ENCODE measurements at places on chromosomes 3 and 15.

GRCh38 chr15:61025781-61026180 is 203.3 kb downstream of the RORA start:
- DNase-seq = no peak

DNA sequence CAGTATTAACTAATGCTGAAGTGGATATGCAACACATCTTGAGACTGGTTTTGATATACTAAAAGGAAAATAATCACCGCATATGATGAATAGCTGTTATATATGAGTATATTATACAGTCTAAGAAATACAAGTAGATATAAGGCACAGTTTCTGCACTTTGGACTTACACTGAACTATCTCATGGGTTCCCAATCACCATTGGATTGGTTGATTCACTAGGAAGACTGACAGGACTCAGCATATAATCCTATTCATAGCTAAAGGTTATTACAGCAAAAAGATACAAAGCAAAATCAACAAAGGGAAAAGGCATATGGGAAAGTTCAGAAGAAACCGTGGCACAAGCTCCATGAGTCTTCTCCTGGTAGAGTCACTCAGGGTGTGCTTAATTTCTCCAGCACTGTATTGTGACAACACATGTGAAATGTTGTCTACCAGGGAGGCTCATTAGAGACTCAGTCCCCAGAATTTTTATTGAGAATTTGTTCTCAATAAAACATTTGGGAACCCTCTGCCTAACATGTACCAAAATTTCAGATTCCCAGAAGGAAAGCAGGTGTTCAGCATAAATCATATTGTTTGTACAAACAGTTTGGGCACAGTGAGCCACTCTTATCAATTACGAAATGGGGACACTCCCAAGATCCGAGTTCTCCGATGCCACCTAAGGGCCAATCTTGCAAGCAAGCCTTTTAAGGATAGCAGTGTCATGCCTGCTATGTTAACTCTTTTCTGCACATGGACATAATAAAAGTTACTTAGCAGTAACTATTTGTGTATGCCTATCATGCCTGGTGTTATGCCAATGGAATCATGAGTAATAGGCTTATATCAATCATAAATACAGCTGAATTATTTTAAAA is 26.8 kb downstream of the CMC1 start:
- DNase-seq = no peak

DNA sequence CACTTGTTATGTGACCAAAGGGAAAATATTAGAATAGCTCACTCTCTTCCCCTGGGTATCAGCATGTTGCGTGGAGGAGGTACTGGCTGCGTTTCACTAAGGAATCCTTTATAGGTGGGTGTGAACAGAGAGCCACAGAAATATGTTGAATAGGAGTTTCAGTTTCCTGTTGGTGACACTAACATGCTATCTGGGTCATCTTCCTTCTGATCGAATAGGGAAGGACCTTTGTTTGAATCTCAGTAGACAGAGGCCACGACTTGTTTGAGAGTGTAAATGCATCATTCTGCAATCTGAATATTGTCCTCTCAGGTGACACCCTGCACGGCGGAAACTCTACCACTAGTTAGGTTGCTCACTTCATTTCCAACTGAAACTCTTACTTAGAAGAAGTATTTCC is 157.9 kb upstream of the SLC2A2 start:
- no peak for DNase-seq

DNA sequence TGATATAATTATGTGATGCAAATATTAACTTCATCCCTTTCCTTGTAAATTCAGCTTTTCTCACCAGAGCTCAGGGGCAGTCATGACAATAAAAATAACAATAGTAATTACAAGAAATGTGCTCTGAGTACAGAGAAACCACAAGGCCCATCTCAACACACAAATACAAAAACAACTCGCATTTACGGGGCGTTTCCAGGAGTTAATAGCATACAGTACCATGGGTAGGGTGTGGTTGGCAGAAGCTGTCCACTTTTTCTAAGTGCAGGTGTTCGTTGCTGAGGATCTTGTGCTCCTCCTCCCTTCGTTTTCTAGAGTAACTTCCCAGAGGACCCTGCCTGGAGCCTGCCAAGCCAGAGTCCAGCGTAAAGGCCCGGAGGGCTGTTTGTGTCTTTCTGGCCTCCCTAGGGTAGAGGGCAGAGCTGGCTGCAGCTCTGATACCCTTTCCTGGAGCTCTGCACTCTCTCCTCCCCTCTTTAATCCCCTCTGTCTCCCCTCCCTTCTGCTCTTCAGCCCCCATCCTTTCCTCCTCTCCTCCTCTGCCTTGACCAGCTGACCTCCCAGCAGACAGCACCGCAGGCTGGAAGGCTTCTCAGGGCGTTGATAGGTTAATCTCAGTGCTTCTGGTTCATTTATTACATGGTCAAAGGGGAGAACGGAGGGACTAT is 11.4 kb downstream of the SEMA3G start:
- DNase-seq = no peak

DNA sequence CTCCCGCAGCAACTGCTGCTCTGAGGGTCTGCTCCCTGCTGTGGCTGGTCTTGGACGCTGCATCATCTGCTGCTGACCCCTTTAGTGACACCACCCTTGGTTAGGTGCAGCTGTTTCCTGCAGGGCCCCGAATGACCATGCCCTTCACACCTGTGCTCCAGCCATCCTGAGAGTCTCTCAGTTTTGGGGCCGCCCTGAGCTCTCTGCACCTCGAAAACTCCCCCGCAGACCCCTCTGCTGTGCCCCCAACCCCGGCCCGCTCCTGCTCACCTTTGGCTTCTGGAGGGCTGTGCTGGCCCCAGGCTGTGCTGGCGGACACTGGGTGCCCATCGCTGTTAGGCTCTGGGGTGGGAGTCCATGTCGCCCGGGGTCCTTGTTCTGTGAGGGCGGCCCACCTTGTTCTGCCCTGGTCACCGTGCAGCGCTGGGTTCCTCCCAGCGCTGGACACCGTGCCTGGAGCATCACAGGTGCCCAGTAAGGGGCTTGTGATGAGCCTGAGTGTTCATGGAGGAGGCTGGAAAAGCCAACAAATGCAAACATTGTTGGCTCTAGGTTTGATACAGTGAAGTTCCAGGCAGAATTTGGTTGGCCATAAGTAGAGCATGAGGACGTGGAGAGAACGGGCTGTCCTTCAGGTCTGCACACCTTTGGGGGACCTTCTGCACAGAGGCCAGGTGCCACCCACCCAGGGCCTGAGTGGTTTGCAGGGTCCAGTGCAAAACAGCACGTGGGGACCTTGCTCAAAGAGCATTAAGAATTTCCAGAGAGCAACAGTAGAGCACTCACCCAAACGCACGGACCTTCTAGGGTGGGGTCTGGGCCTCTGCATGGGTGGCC is 12.3 kb downstream of the ABTB1 start:
- no peak for DNase-seq

DNA sequence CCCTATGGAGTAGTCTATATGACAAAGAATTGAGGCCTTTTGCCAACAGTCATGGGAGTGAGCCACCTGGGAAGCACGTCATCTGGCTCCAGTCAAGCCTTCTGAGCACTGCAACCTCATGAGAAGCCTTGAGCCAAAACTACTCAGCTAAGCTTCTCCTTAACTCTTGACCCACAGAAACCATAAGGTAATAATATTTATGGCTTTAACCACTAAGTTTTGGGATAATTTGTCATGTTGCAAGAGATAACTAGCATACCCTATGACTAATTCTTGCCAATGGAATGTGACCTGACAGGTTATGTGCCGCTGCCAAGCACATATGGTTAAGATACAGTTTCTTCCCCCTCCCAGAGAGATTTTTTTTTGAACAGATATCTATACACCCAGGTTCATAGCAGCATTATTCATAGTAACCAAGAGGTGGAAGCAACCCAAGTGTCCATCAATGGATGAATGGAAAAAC is 11.8 kb upstream of the SLC6A11 start:
- no peak for DNase-seq

Measured in activated T-cell treated with anti-CD3 and anti-CD28 coated beads for 24 hours (primary cell).